ENCODE measurements at places on chromosomes 12 and 14.

DNA sequence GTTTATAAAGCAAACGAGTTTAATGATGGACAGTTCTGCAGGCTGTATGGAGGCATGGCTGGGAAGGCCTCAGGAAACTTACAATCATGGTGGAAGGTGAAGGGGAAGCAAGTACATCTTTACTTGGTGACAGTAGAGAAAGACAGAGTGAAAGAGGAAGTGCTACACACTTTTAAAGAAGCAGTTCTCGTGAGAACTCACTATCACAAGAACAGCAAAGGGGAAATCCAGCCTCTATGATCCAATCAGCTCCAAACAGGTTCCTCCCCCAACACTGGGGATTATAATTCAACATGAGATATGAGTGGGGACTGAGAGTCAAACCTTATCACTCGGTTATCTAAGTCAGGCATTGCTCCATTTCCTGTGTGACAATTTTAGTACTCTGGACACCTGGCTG is 189.9 kb upstream of the CNTN1 start:
- DNase-seq = no peak

DNA sequence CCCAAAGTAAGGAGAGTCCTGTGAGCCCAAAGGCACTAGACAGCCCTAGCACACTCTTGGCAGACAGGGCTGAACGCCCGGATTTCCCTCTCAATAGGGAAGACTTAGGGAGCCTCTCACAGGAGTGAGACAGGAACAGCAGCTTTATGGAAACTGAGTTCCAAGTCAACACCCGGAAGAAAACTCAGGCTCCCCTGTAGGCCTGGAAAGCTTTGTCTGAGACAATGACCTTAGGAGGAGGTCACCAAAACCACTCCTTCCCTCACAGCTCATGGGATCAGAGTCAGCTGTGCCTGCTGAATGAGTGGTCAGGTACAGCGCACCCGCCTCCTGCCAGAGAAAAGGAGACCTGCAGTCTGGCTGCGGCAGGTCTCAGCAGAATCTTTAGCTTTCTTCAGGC is 229.5 kb downstream of the CACNA1C start:
- no peak for DNase-seq

GRCh38 chr12:96422192-96422591 is 22.0 kb upstream of the CDK17 start:
- DNase-seq = no peak

DNA sequence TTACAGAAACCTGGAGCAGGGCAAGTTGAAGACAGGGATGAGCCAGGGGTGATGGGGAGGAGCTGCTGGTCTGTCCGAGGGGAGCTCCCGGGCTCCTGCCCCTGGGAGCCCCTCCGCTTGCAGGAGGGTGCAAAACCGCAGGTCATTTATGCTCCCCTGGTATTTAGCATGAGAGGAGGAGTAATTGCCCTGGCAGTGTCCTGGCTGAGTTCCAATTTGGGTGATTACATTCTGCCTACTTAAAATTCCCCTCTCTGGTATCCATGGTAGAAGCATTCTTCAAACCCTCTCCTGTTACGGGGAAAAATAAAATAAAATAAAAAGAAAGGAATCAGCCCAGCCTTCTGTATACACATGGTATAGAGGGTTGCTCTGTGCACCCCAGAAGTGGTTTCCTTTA is 61.7 kb upstream of the VRK1 start:
- no peak for DNase-seq

GRCh38 chr12:1117371-1117770 is 126.3 kb downstream of the ERC1 start:
- no peak for DNase-seq

- peak; percentile 20 for DNase-seq
Observed at GRCh38 chr14:69612014-69612782, 802 bp downstream of the SUSD6 start.

GRCh38 chr12:53994009-53994263 is 6.0 kb upstream of the HOXC9 start:
- no peak for DNase-seq

DNA sequence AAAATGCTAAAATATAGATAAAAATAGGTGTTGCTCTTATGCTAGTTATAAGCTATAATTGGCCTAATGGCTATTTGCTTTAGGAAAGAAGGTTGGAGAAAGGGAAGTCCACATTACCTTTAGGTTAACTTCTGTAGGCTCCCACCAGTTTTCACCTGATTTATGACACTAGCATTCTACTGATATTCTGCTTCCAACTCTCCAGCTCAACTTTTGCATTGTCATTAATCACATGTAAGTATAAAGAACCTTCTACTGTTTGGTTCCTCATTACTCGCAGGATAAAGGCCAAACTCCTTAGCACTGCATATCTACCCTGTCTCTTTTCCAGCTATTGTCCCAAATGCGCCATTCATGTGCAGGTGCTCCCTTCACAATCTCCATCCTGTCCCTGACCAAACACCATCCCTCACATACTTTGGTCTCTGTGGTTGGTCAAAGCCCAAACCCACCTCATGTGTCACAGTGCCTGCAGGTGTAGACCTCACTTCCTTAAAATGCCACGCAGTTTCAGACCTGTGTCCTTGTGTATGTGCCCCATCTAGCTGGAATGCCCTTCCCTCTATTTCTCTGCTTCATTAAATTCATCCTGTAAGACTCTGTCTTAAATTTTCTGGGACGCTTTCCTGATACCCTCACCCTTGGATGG is 3.3 kb downstream of the DDHD1 start:
- DNase-seq = no peak

GRCh38 chr14:63563370-63564026 is 20.3 kb upstream of the PPP2R5E start:
- DNase-seq = no peak

- DNase-seq = no peak
Observed at GRCh38 chr12:85662207-85662602, 174.0 kb downstream of the RASSF9 start.

- DNase-seq = no peak
Observed at GRCh38 chr12:111754671-111755070, 12.1 kb upstream of the ALDH2 start.

DNA sequence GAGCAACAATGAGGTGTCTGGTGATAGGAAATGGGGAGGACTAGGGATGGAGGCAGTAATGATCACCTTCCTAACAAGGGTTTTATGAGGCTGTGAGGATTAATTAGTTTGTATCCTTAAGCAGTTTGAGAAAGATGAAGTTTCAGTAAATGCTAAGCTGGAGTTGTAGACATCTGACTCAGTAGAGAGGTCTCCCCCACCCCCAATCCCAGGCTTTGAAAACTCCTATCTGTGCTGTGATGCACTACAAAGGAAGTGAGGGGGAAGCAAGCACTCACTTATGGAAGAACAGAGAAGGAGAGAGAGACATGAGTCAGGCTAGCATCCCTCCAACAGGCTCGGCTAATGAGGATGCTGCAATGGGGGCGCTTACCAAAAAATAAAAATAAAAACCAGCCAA is 5.5 kb upstream of the BCL11B start:
- DNase-seq = no peak

- no peak for DNase-seq
Observed at GRCh38 chr14:81889529-81889928, 355.9 kb upstream of the SEL1L start.

GRCh38 chr14:76968621-76969063 is 59.9 kb downstream of the IRF2BPL start:
- DNase-seq = no peak

DNA sequence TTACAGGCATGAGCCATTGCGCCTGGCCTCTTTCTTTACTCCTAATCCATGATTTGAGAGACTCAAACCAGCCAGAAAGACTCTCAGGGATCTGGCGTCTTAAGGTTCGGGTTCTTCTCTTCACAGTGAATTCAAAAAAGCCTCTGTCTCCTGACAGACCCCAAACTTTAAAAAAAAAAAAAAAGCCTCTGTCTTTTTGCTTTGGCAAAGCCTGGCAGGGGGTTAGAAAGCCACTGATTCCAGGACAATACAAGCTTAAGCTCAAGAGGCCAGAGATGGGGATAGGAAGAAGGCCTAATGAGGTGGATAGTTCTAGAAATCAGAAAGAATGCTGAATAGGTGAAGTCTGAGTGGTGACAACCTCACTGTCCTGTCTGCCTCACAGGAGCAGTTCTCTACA is 8.8 kb downstream of the NRIP2 start:
- DNase-seq = no peak

- DNase-seq = no peak
Observed at GRCh38 chr14:43116341-43116740, 1390.7 kb downstream of the FSCB start.

DNA sequence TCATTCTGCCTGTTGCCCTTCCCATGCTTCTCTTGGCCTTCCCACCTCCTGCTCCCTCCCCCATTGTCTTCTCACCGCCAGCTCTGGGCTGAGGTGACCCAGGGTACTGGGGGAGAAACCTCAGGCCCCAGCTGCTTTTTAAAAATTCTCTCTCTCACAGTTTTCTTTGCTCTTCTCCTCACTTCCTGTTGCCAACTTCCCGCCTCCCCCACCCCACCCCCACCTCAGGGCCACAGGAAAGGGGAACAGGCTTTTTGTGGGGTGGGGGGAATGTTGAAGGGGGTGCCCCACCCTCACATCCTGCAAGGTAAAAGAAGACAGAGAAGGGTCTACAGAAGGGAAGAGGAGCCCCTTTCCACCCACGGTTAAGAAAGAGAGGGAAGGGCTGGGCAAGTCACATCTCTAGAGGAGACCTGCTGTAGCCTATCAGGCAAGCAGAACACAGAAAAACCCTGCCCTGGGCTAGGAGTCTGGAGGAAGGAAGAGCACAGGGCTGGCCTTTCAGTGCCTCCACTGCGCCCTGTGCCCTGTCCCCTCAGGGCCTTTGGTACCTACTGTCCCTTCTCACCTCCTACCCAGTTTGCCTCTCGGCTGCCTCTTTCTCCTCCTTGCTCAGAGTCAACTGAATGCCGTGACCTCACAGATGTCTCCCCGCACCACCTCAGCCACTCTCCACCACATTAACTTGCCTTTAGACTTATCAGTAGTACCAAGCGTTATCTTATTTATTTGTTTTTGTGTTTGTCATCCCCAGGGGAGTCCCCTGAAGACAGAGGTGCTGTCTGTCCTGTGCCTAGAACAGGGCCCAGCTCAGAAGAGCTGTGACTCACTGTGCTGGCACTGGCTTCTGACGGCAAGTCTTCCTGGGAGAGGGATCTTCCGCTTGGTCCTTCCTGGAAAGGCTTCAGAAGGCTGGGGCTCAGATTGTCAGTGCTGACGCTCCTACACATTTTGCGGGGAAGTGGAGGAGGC is 1.7 kb downstream of the ARHGAP9 start:
- DNase-seq = no peak

- DNase-seq = no peak
Observed at GRCh38 chr12:70251226-70251625, 8.0 kb downstream of the CNOT2 start.

- DNase-seq = no peak
Observed at GRCh38 chr14:20631880-20632389, 9.6 kb downstream of the OR6S1 start.

DNA sequence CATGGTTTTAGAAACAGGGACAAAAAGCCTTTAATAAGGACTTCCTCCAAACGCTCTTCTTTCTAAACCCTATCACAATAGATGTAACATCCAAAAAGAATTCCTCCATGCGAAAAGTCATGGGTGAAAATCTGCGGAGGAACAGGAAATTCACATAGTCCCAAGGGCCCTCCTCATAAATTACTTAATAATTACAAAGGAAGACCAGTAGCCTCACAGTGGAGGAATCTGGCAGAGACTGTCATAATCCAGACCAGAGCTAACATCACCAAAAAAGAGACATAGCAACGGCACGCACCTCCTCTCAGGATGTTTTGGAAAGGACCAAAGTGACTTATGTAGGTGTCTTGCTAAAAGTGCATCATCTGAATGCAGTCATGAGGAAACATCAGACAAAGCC is 165.7 kb downstream of the ANO2 start:
- DNase-seq = no peak

DNA sequence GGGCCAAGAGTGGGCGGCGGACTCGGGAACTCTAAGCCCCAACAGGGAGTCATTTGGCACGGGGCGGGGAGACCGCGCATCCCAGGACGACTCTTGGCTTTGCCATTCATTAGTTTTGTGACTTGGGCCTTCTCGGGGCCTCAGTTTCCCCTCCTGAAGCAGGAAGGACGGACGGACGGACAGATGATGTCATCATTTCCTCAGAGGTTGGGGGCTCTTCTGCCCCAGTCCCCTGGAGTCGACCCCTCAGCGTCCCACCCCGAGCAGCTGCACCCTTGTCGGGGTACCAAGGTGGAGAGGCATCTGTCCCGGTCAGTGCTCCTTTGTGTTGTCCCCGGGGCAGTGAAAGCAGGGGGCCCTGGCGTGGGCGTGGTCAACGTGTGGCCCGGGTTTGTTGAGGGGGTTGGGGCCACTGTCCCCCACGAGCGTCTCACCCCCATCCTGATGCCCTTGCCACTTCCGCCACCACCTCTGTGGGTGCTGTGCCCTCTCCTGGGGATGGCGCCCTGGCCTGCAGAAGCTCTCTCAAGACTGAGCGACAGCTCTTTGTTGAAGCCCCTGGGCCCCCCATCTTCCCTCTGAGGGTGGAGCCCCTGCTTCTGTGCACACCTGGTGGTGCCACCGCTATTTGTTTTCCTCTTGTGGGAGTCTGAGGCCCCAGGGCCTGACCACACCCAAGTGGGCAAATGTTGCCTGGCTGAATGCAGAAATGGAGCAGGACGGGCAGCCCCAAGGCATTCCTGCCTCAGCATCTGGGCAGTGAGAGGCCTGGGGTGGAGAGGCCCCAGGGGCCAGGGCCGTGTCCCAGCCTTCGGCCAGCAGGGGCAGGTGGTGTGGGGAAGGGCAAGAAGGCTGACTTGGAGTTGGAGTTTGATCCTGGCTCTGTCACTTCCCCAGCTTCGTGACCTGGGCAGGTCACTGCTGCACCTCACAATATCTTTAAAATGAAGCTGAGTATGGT is 896 bp downstream of the HHIPL1 start:
- no peak for DNase-seq

DNA sequence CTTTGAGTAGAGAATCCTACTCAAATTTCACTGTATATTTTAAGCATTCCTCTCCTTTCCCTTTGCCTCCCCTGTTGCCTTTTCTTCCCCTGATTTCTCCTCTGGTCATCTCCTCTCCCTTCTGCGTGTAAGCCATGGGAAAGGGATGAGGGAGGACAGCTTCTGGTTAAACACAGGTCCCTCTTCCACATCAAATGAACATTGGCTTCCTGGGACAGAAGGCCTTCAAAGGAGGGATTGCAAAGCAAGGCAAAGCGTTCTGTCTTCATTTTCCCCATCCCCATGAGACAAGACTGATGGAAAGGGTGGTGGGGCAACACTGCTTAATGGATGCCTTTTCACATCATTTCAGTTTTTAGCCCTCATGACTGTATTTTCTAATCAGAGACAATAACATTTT is 26.2 kb downstream of the GPRC5A start:
- no peak for DNase-seq
